ENCODE measurements at places on chromosomes 2 and 18. TPM values are rescaled to one million over a fixed set of nuclear protein-coding genes. Genes with fewer than 3 reads are reported as not detected.

GRCh38 chr2:192286093-192286701 lies 91.5 kb upstream of the TMEFF2 start:
- no peak overlapping the region for H3K4me3 ChIP-seq
- no peaks in the 10 kb centered on the region for H3K4me1 ChIP-seq
- peaks cover 1% of the 10 kb centered on the region for H3K27me3 ChIP-seq
- no peaks in the 10 kb centered on the region for H3K36me3 ChIP-seq
- H3K27ac ChIP-seq = no peak overlapping the region

The HOXD1 gene
- not detected for total RNA-seq

The ZRANB3 gene
- total RNA-seq = 13.4 TPM

DNA sequence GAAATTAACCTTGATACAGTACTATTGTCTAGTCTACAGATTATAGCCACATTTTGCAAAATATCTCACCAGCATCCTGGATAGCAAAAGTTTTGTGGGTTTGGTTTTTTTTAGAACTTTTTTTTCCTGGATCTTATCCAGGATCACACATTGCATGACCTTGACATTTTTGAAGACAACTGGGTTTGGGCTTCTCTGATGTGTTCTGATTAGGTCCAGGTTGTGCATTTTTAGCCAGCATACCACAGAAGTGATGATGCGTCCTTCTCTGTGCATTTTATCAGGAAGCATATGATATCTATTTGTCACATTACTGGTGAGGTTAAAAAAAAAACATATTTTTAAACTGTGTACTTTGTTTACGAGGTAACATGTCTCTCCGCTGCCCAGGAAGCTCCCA lies 221.0 kb upstream of the OSR1 start:
- no peak overlapping the region for H3K4me3 ChIP-seq
- DNase-seq = no peak
- peaks cover 12% of the 10 kb centered on the region for H3K27me3 ChIP-seq
- H3K36me3 ChIP-seq = no peaks in the 10 kb centered on the region
- H3K27ac ChIP-seq = no peak overlapping the region
- no peaks in the 10 kb centered on the region for H3K4me1 ChIP-seq

The ACTR1B gene
- total RNA-seq = 114 TPM

DNA sequence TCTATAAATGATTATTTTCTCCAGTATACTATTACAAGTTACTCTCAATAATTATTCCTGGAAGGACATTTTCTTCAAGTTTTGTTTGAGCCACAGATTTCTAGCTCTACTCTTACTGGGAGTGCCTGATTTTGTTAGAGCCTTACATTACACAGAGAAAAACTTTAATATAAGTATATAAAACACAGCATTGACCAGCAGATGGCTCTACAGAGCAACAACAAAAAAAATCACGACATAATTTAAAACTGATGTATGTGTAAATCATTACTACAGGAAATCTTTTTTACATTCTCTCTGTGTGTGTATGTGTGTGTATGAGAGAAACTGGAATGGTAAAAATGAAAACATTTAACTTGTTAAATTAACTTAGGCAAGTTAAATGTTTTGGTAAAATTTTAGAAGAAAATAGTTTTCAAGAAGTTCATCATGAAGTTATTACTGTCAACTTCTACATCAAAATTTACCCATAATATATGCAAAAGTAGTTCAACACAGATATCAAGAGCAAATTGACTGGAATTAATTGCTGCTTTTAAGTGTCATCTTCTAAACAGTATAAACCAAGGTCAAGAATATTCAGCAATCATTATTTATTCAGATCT lies 103.3 kb downstream of the MDH1 start:
- H3K4me3 ChIP-seq = no peak overlapping the region
- no peak for DNase-seq
- no peaks in the 10 kb centered on the region for H3K36me3 ChIP-seq

The ZNF407 gene
- total RNA-seq = 10.0 TPM

DNA sequence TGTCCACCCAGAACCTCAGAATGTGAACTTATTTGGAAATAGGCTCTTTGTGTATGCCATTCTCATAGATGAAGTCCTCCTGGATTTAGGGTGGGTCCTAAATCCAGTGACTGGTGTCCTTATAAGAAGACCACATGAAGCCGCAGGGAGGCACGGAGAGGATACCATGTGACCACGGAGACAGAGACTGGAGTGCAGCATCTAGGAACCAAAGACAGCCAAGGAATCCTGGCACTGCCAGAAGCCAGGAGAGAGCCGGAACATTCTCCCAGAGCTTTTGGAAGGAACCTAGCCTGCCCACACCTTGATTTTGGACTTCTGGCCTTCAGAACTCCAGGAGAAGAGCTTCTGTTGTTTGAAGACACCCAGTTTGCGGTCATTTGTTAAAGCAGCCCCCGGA lies 49.7 kb downstream of the ARL4C start:
- H3K4me1 ChIP-seq = peaks cover 77% of the 10 kb centered on the region
- peak overlapping the region; percentile 95 for H3K27ac ChIP-seq
- H3K4me3 ChIP-seq = peak overlapping the region; percentile 66
- peaks cover 6% of the 10 kb centered on the region for H3K36me3 ChIP-seq
- DNase-seq = no peak

GRCh38 chr2:160096409-160096808 lies 34.0 kb upstream of the PLA2R1 start:
- peak; percentile 26 for DNase-seq
- H3K27ac ChIP-seq = no peak overlapping the region
- peaks cover 9% of the 10 kb centered on the region for H3K27me3 ChIP-seq
- H3K4me1 ChIP-seq = peaks cover 5% of the 10 kb centered on the region
- H3K36me3 ChIP-seq = peaks cover 3% of the 10 kb centered on the region

DNA sequence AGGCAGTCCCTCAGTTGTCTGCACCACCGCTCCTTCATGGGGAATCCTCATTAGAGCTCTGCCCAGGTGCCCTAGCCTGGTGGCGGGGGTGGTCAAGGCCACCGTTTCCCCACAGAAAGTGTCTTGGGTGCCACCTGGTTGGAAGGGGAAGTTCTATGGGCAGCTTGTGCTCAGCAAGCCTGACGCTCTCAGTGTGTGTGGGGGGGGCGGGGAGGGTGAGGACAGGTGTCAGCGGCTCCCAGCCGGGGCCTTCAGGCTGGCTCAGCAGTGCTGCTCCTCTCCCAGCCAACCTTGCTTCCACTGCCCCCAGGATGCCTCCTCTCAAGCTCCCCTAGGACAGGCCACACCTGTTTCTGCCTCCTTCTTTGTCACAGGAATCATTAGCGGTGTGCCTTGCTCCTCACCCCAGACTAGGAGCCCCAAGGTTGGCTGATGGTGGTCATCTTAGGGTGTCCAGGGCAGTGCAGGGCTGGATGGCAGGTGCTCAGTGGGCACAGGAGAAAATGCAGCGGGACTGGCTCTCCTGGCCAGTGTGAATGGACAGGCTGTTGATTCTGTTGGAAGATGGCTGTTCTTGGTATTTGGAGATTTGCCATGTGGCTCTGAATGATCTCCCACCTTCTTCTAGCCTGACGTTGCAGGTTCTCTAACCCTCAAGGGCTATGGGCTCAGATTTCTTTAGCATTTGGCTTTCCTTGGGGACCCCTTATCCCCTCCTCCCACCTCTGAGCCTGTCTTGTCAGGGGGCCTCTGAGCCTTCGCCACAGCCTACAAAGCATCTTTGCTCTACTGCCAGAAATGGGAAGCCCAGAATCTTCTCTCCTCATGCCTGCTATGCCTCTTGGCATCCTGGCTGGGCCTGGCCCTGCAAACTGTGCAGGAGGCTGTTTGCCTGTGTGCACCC lies 185.8 kb upstream of the HS6ST1 start:
- no peaks in the 10 kb centered on the region for H3K4me1 ChIP-seq
- H3K36me3 ChIP-seq = no peaks in the 10 kb centered on the region
- no peak for DNase-seq
- no peak overlapping the region for H3K27ac ChIP-seq
- no peak overlapping the region for H3K4me3 ChIP-seq
- H3K27me3 ChIP-seq = no peaks in the 10 kb centered on the region

- H3K4me3 ChIP-seq = no peak overlapping the region
- DNase-seq = no peak
- no peaks in the 10 kb centered on the region for H3K27me3 ChIP-seq
- no peaks in the 10 kb centered on the region for H3K4me1 ChIP-seq
These were observed 446.1 kb downstream of the ZNF804A start for GRCh38 chr2:185044323-185044874.

Data from activated CD4-positive, alpha-beta memory T cell treated with anti-CD3 and anti-CD28 coated beads for 36 hours (primary cell).